ENCODE measurements at places on chromosomes 12 and 14. TPM values are rescaled to one million over a fixed set of nuclear protein-coding genes. Genes with fewer than 3 reads are reported as not detected.

Gene RHEBL1
- total RNA-seq, result 2.4 TPM

Gene NANOG
- not detected for total RNA-seq

Gene SLC39A5
- total RNA-seq, result not detected

Gene SOX5
- total RNA-seq, result 2.5 TPM

Gene GLI1
- 6.3 TPM for total RNA-seq

Gene NRXN3
- total RNA-seq, result 0.39 TPM

Gene OR6C6
- total RNA-seq, result not detected

Gene INSM2
- total RNA-seq, result not detected

Gene ACRBP
- not detected for total RNA-seq

Gene CLEC7A
- 0.87 TPM for total RNA-seq

Gene SERPINA12
- not detected for total RNA-seq

- DNase-seq, result no peak
Observed at GRCh38 chr12:8819666-8819980, 2.8 kb upstream of the A2ML1 start.

DNA sequence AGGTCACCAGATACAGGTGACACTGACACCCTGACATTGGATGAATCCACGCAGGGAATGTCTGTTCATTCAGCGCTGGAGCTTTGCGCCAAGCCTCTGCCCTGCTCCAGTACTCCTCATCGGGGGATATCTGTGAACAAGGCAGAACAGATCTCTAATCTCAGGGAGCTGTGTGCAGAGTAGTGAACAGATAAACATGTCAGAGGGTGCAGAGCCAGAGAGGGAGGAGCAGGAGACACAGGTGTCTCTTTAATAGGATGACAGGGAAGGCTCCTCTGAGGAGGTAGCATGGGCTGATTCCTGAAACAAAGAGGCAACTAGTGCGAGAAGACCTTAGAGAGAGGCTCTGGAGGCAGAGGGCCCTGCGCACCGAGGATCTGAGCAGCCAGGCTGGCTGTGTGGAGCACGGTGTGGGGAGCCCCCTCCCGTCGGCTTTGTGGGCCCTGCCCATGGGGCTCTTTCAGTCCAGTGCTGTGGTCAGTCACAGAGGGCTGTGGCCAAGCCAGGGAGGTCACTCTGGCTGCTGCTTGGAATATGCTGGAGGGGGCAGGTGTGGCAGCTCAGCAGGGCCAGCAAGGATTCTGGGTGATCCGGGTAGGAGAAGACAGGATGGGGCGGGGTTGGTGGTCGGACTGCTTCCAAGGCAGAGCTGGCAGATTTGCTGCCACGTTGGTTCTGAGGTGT lies 55.6 kb downstream of the TECPR2 start:
- DNase-seq, result no peak

GRCh38 chr14:68841016-68841809 lies 48.3 kb upstream of the ZFP36L1 start:
- DNase-seq, result no peak

DNA sequence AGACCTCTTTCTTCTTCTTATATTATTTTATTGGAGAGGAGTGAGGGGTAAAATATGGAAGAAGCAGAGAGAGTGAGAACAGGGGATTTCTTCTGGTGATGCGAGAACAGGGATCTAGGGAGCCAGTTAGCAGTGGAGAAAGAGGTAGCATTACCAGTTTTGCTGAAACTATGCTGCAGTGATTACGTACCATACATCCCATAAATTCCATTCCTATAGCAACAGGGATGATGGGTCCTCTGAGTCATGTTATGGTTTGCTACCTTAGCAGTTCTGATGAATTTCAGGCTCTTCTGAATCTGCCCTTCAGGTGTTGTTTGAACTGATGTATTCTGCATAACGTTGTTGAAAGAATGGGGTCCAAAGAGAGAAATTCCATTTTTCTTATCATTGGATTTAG lies 625.4 kb upstream of the LRFN5 start:
- DNase-seq, result peak; percentile 3

DNA sequence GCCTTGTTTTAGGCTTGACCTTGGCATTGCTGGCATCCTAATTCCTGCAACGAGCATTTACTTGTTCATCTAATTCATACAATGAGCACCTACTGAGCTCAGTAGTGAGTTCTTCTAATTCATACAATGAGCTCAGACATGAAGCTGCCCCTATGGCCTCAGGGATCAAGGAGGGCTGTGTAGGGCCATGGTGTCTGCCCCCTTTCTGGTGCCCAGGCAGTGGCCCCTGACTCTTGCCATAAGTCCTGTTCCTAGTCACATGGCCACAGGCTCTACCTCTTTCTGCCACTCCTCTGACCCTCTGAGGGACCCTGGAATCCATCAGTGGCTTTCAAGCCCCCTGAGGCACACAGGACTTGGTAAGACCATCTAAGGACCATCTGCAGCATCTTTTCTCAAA lies 148.8 kb downstream of the ZFP36L1 start:
- DNase-seq, result no peak

DNA sequence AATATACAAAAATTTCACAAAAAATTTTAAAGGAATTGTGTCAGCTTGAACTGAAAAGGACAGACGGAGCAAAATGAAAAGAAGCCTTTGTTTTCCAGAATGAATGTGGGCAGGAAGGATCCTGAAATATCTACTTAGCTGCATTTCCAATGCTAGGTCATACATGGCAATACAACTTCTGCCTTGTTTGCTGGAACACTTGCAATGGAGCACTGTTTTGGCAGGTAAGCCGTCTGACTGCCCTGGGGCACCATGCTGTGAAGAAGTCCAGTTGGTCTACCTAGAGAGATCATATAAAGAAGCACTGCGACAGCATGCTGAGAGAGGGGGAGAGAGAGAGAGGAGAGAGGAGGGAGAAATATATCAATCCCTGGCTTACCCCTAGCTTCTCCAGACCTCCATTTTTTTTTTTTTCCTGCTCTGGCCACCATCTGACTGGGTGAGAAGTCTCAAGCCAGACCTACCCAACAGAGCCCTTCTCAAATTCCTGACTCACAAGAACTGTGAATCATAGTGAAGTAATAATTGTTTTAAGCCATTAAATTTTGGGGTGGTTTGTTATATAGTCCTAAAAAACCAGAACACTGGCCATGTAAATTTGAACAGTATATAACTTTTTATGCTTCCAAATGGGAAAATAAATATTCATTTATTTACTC lies 97.1 kb upstream of the PRICKLE1 start:
- no peak for DNase-seq

- no peak for DNase-seq
Observed at GRCh38 chr12:106910202-106910601, 45.5 kb upstream of the TMEM263 start.

DNA sequence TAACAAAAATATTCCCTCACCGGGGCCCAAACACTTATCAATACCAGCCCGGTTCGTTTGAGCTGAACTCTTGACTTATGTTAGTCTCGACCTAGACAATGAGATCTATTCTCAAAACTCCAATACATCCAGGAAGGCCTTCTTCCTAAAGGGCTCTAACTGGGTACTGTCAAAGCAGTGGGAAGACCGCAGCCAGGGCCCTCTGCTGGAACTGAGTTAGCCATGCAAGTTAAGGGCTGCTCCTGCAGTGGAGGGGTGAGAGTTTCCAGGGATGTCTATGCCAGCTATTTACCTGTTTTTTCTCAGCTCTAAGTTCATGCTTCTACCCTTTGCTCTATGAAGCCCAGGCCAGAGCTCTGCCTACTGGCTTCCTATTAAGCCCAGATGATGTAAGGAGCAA lies 348.8 kb downstream of the GXYLT1 start:
- peak; percentile 47 for DNase-seq

GRCh38 chr14:71694591-71695530 lies 237.4 kb upstream of the RGS6 start:
- DNase-seq, result no peak

DNA sequence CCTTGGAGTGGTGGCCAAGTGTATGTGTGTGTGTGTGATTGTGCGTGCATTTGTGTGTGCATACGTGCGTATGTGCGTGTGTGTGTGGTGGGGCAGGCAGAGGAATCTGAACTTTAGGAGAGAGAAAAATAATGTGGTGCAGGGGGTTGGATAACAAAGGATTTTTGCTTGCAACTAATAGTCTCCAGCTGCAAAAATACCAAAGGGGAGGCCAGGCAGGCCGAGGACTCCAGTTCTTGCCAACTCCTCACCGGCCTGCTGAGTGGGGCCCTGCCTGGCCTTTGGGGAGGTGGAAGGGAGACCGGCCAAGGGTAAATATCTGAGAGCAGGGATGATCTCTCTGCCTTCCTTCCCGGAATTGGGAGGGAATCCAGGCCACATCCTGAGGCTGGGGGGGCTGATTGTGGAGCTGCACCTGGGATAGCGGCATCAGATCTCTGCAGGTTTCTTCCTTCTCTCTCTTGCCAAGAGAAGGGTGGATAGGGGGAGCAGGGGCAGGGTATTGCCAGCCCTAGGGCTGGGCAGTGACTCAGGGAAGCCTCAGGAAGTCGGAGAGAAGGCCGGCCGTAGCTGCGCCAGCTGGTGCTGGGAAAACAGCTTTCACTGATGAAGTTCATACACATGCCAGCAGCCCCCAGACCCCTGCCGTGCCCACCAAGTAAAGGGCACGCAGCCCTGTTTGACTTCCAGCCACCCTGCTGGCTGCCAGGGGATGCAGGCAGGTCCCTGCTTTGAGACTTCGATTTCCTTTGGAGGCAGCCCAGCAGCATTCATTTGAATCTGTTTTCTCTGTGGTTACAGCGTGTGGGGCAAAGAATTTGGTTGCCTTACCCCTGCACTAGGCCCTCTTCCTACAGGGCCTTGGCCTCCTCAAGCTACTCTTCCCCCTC lies 4.6 kb upstream of the LRP1-AS start:
- DNase-seq, result peak; percentile 36

- DNase-seq, result no peak
Observed at GRCh38 chr12:41966001-41966400, 178.7 kb downstream of the GXYLT1 start.

GRCh38 chr12:96400631-96401075 lies 414 bp upstream of the CDK17 start:
- DNase-seq, result peak; percentile 18

GRCh38 chr12:99370421-99371138 lies 277.0 kb upstream of the GARIN6 start:
- no peak for DNase-seq

GRCh38 chr12:116540622-116541152 lies 18.5 kb upstream of the MAP1LC3B2 start:
- no peak for DNase-seq

- no peak for DNase-seq
Observed at GRCh38 chr12:88634008-88634407, 53.7 kb upstream of the KITLG start.

DNA sequence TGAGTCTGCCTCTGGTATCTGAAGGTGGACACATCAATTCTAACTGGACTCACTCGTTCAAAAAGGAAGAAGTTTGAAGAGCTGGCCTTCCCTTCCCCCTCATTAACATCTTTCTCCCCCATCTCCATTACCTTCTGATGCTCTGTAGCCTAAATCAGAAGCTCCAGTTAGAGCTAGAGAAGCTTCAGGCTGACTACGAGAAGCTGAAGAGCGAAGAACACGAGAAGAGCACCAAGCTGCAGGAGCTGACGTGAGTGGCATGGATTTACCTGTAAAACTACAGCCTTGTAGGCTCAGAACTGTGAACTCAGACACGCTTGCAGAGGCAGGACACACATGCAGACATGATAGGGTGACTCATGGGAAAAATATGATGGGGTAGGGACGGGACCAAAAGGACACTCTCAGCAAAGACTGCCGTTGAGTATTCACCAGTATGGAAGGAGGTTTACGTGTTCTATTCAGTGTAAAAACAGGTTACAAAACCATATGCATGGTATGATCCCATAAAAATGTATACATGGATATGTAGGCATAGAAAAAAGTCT lies 14.3 kb upstream of the PIP4K2C start:
- no peak for DNase-seq

DNA sequence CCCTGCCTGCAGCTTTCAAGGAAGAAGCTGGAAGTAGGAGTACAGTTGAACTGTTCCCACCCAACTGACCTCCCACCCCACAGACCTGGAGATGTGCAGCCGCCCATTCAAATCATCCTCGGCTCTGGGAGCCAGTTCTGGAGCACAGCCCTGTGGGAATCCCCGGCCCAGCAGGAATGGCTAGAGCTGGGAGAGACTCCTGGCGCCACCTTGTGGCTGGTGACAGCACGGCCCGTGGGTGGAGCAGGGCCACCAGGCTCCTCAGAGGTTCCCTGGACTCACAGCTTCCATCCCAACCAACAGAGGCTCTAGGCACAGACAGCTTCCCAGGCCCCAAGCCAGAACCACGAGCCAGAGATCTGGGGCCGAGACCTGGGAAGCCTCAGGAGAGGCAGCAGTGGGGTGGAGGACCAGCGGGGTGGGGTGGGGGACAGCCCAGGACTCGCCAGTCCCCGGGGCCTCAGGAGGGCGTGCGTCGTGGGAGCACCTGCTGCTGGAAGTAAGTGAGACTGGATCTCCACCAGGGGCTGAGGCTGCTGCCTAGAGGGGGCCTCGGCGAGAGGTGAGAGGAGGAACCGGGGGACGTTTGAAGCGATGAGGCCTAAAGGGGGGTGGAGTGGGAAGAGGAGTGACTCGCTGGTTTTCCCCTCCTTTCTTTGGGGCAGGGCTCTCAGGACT lies 43.4 kb downstream of the RNF34 start:
- DNase-seq, result peak; percentile 56

DNA sequence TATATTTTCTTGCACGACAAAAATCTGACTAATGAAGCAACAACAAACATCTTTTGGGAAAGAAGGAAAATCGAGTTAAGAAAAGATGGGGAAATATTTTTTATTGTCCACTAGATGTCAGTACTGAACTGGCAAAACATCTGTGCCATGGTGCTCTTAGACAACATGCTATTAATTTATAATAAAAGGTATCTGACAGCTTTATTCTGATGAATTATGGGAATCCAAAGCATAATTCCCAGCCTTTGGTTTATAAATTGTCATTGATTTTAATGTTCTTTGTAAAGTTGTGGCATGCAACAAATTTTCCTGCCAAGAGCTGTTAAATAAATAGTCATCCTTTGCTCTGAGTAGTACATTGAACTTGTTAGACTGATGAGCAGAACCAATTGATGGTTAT lies 231.2 kb downstream of the ETNK1 start:
- DNase-seq, result peak; percentile 38

GRCh38 chr12:45234139-45234865 lies 18.4 kb downstream of the ANO6 start:
- DNase-seq, result peak; percentile 94

DNA sequence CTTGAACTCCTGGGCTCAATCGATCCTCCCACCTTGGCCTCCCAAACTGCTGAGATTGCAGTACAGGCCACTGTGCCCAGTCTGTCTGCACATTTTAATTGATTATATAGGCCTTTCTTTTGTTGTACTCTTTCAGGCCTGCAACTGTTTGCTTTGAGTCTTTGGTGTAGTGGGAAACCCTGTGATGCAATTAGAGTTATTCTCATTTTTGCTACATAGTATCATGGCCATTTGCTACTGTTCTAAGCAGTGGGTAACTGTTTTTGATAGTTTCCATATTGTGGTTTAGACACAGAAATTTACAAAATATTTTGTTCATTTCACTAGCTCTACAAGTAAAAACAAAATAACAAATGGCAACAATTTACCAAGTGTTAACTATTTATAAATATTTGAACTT lies 6.3 kb upstream of the TUBA1B start:
- DNase-seq, result no peak
